ENCODE measurements at places on chromosomes 11 and 22.
A peak's percentile ranks its signal among the peaks of the same experiment; 100 is the strongest.

DNA sequence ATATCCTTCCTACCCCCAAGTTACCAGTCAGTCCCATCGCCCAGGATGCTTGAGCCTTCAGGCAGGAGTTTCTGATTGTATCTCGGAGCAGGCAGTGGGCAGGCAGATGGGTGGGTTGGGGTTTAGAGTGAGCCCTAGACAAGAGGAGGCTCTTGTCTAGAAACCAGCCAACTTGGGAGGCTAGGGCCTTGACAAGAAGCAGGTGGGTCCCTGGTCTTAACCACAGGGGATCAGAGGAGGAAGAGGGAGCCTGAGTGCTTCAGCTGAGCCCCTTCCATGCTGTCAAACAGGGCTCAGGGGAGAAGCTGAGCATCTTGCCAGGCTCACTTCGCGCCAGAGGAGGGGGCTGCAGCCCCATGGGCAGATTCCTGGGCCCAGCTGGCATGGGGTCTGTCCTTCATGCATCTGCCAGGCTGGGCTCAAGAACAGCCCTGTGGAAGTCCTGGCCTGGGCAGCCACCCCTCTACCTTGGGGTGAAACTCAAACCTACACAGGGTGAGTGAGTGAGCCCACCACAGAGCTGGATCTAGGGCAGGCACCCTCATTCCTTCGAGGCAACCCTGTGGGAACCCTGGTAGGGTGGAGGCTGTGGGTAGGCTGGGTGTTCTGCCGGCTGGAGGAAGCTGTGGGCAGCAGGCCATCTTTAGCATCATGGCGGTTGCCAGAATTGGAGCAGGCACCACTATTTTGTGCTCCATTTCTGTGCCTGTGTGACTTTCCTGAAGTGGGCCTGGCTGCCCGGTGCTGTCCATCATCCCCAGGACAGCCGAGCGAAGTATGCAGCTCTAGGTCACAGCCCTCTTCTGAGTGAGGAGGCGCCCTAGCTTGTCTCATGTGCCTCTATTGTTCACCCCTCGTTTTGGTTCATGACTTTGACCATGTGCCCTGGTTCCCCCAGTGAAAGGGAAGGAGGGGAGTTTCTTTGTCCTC is 108.1 kb downstream of the MORC2 start:
- no peak for DNase-seq

DNA sequence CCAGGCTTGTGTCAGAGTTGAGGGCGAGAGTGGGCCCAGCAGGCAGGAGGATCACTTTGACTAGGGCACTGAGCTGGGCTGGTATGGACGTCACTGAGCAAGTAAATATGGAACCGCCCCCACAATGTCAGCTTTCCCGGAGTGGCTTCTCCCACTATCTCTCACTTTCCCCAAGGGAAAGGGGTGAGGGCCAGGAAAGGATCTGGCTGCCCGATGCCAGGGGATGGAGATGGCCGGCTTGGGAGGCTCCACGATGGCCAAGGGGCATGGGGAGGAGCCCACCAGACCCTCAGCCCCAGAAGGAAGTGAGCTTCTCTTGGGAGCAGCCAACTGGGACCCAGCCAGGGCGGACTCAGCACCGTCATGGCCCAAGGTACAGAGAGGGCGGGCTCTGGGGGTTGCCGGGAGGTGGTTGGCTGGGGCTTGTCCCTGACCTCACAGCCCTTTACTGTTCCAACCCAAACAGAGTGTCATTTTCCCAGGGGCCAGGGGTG is 8.7 kb downstream of the PRDM11 start:
- DNase-seq = no peak

DNA sequence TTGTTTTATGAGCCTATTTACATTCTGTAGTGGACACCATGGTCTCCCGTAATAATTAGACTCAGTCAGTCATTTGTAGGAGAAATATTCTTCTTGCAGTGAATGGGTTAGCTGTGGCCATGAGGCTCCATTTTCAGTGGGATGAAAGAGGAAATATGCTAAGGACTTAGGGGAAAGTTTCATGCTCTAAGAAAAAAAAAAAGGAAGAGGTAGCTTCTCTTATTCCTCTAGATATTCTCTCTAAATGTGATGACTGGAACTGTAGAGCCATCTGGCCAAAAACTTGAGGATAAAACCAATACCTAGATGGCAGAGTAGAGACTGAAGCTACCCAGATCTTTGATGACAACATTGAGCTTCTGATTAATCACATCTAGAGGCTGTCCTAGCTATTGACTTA is 75.8 kb upstream of the SESN3 start:
- no peak for DNase-seq

DNA sequence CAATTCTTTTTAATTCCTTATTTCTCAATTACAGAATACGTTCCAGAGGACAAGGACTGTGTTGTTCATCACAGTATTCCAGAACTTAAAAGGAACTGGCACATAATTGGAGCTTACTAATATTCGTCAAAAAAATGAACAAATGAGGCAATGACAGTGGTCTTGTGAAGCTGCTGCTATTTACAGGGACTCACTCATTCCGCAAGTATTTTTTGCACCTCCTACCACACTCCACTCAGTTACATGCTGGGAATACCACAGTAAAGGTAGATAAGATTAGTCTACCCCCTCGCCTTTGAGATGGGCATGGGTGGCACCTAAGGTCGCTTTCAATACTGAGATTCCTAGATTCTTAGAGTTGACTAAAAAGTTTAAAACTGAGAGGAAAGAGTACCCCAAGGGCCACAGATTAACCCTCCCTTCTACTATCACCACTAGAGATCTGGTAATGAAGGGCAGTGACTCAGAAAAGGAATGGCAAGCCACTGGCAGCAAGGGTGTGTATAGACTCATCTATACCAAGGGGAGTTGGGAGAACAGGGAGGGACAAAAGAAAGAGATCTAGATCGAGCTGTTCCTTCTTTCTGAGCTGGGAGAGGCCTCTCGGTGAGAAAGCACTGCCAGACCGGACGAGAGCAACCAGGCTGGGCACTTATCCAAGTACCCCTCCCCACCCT is 85.0 kb downstream of the RPL27A start:
- no peak for DNase-seq

- DNase-seq = no peak
Observed at GRCh38 chr11:33889821-33890378, 2.0 kb downstream of the LMO2 start.

GRCh38 chr22:20131597-20131858 is at the start of gene ZDHHC8:
TSS of gene ZDHHC8 (plus strand) at chr22:20131804. CDS start at chr22:20131948, 144 bp downstream.
- no peak for DNase-seq

GRCh38 chr11:4677948-4678347 is 19.7 kb downstream of the OR51E2 start:
- no peak for DNase-seq

DNA sequence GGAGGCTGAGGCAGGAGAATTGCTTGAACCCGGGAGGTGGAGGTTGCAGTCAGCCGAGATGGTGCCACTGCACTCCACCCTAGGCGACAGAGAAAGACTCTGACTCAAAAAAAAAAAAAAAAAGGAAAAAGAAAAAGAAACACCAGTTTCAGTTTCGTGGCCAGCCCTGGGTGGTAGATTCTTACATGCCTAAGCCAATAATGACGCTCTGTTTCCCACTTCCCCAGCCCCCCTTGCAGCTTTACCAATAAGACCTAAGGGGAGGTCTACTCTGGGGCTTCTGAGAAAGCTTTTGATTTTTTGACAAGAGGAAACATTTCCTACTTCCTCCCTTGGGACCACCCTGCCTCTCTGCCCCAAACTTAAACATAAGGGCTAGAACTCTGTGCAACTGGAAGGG is 30.0 kb upstream of the PTPRJ start:
- no peak for DNase-seq

GRCh38 chr22:37198258-37199102 is 10.4 kb upstream of the C1QTNF6 start:
- DNase-seq = no peak

DNA sequence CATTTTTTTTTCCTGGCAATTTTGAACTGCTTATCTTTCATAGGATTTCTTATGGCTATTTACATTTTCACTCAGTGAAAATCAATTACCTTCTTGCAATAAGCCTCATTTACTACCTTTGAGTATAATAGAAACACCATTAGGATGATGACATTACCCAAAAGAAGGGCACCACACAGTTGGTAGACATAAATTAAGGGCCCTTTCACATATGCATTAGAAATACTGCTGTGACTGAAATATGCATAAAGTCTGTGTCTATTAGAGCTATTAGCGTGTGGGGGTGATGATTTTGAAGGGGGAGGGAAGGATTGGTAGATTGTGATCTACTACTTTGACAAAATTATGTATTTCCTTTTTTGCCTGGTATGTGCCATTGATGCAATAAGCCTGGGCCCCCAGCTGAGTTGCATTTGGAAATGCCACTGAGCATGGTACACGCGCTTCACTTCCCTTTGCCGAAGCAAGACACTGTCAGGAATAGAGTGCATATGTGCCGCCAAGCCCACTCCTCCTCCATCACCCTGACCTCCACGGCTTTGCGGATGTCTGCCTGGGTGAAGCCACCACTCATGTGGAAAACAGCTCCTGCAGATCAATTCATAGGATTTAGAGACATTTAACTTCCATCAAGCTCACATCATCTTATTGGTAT is 339.3 kb downstream of the DCDC1 start:
- no peak for DNase-seq

DNA sequence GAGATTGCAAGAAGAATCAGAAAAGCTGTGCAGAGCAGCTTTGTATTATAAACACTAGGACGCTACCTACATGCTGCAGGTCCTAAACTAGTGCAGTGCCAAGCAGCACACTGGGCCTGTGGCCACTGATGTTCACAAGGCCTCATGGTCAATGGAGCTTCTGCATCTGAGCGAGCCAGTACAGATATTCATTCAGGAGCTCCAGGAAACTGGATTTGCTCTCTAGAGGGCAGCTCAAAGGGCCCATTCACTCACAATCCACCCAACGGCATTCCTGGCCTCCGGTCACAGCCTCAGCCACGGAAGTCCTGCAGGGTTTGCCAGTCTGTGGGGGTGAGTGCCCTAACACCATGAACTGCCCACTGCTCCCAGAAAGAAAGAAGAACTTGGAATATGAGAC is 5.8 kb upstream of the TBC1D10A start:
- DNase-seq = no peak

DNA sequence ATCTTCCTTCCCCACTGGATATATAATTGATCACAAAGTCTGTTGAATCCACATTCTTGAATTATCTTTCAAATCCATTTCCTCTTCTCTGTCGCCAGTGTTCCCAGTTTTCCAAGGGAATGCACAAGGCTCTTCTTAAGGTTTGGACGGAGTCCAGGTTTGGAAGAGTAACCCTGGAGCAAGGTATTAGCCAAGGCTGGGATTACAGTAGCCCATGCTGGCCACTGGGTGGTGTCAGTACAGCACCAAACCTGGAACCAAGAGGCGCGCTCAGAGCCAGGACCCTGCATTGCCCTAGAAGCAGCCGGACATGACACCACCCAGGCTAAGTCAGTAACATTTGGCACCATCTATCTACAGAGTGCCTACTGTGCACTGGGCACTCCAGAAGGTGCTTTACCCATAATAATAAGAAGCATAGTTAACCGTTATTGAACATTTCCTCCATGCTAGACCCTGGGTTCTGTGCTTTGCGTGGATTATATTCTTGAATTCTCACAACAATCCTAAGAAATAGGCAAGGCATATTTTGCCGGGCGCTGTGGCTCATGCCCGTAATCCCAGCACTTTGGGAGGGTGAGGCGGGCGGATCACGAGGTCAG is 48.0 kb upstream of the CLPB start:
- peak; percentile 28 for DNase-seq

DNA sequence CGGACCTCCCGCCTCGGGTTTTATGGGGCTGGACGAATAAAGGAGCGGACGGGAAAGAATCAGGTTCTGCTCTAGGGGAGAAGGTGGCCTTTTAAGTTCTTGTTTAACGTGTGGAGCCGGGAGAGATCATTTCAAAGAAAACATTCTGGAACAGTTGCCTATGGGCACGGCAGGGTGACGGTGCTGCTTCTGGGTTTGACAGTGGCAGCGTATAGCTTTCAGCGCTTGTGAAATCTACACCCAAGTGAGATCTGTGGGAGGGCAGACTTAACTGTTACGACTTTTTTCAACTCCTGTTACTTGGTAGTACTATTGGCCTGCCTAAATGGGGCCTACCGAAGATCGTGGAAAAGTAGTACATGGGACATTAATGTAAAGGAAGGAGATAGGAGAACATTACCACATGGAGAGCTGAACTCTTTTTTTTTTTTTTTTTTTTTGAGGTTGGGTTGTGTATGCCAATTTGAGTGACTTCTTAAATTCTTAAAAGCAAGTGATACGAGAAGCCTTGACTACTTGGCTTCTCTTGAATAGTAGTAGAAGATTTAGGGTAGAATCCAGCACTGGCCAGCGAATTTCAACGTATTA is 743 bp downstream of the USP47 start:
- peak; percentile 70 for DNase-seq

DNA sequence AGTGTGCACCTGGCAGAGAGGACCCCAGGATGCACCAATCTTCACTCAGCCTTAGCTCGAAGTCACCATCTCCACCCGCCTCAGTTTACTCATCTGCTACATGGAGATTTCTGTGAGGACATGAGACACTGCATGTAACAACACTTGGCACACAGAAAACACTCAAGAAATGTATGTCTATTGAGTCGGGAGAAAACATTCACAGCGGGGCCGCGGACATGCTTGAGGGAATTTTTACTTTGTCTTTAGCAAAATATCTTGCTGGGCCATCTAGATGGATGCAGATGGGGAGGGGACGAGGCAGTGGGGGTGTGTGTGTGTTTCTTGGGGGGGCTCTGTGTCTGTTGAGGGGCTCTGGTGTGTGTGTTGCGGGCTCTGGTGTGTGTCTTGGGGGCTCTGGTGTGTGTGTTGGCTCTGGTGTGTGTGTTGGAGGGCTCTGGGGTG is 28.4 kb upstream of the RFPL3 start:
- DNase-seq = no peak

GRCh38 chr11:112058103-112058502 is 15.7 kb downstream of the PIH1D2 start:
- DNase-seq = no peak

DNA sequence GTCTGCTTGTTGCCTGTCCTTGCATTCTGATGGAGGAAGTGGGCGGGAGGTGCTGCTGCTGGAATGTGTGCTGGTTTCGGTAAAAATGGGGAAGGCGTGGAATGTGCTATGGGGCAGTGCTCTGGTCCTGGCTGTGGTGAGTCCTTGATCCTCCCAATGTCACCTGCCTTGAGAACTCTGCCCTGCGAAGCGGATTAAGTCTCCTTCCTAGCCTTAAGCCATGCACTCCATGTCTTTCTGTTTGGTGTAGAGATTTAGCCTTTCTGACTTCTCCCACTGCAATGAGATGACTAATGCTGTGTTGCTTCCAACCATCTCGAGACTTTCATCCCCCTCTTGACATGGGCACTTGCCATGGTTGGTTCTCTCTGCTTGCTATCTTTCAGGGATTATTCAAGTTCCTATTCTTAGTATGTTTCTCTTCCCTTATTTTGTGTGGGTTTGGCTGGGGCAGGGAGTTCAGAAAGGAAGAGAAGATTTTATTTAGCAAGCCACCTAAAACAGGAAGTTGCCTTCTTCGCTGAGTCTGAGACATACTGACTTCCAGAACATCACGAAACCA is 687.9 kb downstream of the NTM start:
- DNase-seq = no peak

- DNase-seq = no peak
Observed at GRCh38 chr11:117836077-117836960, 11.8 kb upstream of the FXYD2 start.

Measured in AG09309 (cell line).